Pons (tissue), 1 donor: ENCODE measurements at places on chromosomes 3 and 15.

DNA sequence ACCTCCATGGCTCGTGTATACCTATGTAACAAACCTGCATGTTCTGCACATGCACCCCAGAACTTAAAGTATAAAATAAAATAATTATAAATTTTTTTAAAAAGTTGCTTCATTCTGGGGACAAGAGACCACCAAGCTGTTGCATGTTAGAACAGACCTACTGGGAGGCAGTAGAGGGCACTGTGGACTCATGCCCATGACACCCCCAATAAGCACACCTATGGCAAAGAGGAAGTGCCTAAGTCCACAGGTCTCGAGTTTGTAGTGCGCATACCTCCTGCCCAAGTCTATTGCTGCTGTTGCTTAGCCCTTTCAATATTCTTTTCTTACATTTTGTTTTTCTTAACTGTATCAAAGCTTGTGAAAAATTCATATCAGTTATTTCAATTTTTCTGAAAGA is 267.9 kb upstream of the THBS1 start:
- no peak for DNase-seq

GRCh38 chr3:13867732-13868131 is 12.1 kb downstream of the WNT7A start:
- DNase-seq = peak; percentile 5

- DNase-seq = no peak
Observed at GRCh38 chr3:70899816-70900215, 587.4 kb upstream of the MDFIC2 start.

- DNase-seq = no peak
Observed at GRCh38 chr3:135199137-135199536, 404.1 kb downstream of the EPHB1 start.

- peak; percentile 90 for DNase-seq
Observed at GRCh38 chr3:9183011-9183410, 66.4 kb downstream of the SRGAP3 start.

DNA sequence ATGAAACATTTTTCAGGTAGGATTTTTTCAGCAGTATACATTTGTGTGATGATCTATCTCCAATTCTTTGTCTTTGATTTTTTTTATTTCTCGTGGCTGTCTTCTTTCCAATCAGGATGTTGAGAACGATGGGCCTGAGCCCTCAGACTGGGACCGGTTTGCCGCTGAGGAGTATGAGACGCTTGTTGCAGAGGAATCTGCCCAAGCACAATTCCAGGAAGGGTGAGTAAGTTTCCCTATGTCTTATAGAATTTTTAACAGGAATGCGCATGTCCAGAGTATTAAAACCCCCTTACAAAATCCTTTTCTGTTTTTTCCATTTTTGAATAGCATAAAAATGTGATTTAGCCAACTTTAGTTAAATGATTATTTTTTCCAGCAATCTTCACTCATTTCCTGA is 90.0 kb downstream of the MSL2 start:
- DNase-seq = no peak

- no peak for DNase-seq
Observed at GRCh38 chr3:14243782-14244181, 65.2 kb downstream of the LSM3 start.

DNA sequence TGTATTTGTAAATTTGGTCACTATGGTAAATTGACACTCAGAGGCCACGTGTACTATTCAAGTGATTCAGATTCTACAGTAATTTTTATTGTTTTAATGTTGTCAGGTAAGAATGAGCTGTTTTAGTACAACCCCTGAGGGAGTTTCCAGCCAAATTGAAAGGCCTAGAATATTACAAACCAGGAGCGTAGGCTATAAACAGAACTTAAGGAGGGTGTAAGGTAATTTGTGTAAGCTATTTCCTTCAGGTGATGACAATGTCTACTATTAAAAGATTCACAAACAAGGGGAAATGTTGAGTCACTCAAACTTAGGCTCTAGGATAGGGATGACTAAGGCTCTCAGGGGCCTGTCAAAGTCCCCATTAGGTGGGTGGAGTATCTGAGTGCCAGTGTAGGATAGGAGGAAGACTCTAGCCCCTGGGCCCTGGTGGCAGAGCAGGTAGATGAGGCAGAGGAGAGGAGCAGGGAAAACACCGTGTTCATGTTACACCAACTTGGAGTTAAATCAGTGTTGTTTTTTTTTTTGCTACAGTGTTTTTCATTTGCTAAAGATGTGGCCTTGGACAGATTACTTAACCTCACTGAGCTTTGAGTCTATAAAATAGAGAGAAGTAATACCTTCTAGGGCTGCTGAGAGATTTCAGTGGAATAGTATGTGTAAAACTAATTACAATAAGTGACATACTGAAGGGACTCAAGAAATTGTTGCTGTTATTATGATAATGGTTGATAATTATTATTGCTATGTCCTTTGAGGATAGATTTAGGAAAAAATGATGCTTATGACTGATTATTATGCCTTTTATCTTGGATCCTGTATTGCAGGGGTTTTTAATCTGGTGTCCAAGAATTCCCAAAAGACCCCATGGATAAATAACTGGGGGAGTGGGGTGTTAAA is 10.3 kb downstream of the TM4SF1 start:
- DNase-seq = no peak

DNA sequence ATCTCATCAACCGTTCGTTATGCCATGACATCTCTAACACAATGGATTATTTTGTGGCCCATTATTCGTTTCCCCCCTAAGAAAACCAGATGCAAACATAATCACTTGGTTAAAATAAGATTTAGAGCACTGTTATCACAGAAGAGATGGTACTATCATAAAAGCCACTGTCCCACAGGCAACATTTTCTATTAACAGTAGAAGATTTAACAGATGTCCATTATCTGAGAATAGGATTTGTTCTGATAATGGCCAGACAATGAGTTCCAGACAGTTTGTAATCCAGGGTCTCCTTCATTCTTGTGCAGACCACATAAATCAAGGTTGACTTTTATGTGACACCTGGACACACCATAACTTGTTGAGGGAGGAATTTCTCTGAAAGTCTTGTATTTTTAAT is 153.1 kb downstream of the CLSTN2 start:
- no peak for DNase-seq

- peak; percentile 58 for DNase-seq
Observed at GRCh38 chr3:160754371-160754854, 1.6 kb upstream of the PPM1L start.

DNA sequence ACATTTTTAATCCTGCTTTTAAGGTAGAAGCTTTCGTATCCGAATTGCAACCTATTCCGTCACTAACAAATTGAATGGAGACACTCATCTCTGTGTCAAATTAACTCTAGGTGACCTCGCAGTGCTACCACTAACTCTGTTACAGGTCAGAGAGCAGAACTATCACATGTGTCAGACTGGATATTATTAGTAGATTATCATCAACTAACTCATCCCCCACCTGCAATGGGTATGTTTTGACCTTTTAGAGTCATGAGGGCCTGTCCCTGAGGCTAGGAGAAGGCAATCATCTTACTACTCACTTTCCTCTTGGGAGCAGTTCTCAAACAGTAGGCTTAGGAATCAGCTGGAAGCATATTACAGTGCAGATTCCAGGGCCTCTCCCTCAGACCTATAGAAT is 2.0 kb downstream of the GLDN start:
- no peak for DNase-seq

DNA sequence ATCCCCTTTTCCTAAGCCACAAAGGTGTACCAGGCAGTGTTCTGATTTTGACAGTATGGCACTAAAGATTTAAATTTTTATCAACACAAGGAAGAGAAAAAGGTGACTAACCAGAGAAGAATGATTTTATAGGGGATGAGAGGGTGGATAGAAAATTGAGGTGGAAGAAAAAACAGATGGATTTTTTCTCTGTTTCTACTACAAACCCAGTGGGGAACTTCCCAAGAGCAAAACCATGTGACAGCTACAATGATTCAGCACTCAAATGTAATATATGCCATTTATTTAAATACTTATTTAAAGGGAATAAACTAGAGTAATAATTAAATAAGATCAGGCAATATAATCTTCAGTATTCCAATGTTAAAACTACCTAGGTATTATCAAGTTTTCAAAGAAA is 11.1 kb downstream of the DCUN1D1 start:
- no peak for DNase-seq

DNA sequence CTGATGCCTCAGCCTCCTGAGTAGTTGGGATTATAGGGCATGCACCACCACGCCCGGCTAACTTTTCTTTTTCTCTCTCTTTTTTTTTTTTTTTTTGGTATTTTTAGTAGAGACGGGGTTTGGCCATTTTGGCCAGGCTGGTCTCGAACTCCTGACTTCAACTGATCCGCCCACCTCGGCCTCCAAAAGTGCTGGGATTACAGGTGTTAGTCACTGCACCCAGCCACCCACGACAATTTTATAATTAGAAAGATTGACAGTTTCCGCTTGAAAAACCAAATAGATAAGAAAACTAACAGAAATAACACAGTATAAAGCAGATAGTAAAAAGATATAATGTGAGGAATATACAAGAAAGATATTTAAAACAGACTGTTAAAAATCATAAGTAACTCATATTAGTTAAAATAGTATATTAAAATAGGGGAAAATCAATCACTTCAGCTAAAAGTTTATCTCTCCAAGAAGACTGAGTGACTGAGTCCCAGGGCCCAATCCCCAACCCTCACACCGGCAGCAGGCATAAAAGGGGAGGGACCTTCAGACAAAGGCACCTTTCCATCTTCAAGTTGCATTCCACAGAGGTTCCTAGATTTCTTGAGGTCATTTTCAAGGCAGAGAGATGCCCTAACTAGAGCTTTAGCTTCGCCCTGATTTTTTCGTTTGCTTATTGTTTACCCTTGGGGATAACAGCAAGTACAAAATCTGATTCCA is 1.4 kb upstream of the WHAMM start:
- DNase-seq = no peak

GRCh38 chr3:154144825-154145465 is 23.8 kb downstream of the ARHGEF26 start:
- DNase-seq = no peak

- DNase-seq = peak; percentile 61
Observed at GRCh38 chr3:111691293-111691909, 96.3 kb upstream of the ZBED2 start.

- peak; percentile 55 for DNase-seq
Observed at GRCh38 chr3:154098376-154098775, 22.8 kb upstream of the ARHGEF26 start.
